Right lung (tissue), 10 donors: ENCODE measurements at places on chromosomes 3 and 15. TPM values are rescaled to one million over a fixed set of nuclear protein-coding genes. Genes with fewer than 3 reads are reported as not detected.

LRRC31 gene
- polyA plus RNA-seq = not detected

PLSCR5 gene
- 0.17 TPM for polyA plus RNA-seq

RPL32 gene
- 3,164 TPM for polyA plus RNA-seq

C15orf61 gene
- 5.9 TPM for polyA plus RNA-seq

PARP15 gene
- 1.0 TPM for polyA plus RNA-seq

PRRT3 gene
- 4.7 TPM for polyA plus RNA-seq

QTRT2 gene
- 38.4 TPM for polyA plus RNA-seq

ADCY5 gene
- 13.4 TPM for polyA plus RNA-seq

CD200R1 gene
- polyA plus RNA-seq = 1.1 TPM

DNA sequence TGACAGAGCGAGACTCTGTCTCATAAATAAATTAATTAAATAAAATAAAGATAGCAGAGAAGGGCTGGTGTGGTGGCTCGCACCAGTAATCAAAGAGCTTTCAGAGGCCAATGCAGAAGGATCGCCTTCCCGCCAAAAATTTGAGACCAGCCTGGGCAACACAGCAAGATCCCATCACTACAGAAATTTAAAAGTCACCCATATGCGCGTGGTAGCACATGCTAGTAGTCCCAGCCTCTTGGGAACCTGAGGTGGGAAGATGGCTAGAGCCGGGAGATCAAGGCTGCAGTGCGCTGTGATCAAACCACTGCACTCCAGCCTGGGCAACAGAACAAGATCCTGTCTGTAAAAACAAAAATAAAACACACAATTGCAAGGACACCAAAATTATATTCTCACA, 9.6 kb downstream of the SMARCC1 start:
- no peak for DNase-seq

DNA sequence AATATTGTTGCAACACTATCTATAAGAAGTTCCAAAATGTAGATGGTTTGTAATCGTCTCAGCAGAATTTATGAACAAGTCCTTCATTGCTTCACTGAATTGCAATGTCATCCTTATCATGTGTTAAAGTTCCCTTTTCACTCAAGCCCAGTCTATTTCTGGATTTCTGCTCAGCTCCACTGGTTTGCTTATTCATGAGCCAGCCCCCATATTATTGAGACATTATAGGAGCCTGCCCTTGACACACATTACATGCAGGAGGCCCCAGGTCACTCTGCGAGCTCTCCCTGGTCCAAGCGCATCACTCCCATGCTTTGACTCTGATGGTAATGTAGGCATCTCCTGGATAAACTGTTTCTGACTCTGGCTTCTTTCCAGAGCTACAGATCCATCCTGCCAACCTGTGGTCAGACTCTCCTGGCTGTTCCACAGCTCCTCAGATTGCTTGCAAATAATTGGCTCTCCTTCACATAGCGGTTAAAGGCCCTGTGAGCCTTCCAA, 56.9 kb downstream of the ABTB1 start:
- no peak for DNase-seq

GRCh38 chr3:35723480-35724097, 84.3 kb downstream of the ARPP21 start:
- no peak for DNase-seq

DNA sequence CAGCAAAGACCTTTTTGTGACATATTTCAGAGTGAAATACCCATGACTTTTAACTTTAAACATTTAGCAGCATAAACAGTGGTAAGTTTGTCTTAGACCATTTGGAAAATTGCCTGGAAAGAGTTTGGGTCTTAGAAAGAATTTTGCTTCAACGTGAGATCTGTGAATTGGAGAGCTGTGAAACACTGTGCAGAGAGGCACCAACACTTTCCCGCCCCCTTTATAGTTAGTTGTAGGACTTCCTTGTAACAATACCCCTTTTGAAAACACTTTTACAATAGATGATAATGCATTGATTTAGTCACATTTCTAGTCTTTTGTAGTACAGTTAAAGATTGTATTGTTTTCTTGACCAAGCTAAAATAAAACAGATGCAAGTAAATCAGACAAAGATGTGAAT, 43.5 kb upstream of the MBNL1 start:
- DNase-seq = no peak

GRCh38 chr3:125261031-125261430, 48.5 kb upstream of the SLC12A8 start:
- no peak for DNase-seq

DNA sequence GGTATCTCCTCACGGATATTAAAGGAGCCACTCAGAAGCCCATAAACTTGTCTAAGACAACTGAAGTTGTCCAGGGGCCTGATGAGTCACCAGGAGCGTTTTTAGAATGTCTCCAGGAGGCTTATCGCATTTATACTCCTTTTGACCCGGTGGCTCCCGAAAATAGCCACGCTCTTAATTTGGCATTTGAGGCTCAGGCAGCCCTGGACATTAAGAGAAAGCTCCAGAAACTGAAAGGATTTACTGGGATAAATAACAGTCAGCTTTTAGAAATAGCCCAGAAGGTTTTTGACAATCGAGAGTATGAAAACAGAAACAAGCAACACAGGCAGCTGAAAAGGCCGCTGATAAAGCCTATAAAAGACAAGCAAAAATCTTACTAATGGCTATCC, 4.1 kb downstream of the DET1 start:
- no peak for DNase-seq

DNA sequence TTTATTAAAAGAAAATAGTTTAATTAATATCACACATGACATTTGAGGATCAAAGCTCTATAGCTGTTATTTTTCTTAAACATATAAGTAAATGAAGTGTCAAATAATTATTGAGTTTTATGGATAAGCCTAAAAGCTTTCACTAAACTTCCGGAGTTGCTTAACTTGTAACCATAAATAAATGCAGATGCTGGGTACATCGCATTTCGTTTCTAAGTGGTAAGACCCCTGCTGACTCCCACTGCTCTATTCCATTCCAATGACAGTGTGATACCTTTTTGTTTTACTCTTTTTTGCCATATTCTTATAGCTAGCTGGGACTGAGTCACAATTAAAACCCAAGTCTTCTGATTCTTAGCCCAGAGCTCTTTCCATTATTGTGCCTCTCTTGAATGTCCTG, 411.1 kb downstream of the SOX2 start:
- DNase-seq = no peak

- no peak for DNase-seq
Measured at GRCh38 chr15:48121849-48122248, 1.1 kb downstream of the SLC24A5 start.

GRCh38 chr3:150503402-150504099, 42.7 kb downstream of the SERP1 start:
- no peak for DNase-seq

GRCh38 chr3:156024904-156025533, 95.4 kb upstream of the KCNAB1 start:
- no peak for DNase-seq

DNA sequence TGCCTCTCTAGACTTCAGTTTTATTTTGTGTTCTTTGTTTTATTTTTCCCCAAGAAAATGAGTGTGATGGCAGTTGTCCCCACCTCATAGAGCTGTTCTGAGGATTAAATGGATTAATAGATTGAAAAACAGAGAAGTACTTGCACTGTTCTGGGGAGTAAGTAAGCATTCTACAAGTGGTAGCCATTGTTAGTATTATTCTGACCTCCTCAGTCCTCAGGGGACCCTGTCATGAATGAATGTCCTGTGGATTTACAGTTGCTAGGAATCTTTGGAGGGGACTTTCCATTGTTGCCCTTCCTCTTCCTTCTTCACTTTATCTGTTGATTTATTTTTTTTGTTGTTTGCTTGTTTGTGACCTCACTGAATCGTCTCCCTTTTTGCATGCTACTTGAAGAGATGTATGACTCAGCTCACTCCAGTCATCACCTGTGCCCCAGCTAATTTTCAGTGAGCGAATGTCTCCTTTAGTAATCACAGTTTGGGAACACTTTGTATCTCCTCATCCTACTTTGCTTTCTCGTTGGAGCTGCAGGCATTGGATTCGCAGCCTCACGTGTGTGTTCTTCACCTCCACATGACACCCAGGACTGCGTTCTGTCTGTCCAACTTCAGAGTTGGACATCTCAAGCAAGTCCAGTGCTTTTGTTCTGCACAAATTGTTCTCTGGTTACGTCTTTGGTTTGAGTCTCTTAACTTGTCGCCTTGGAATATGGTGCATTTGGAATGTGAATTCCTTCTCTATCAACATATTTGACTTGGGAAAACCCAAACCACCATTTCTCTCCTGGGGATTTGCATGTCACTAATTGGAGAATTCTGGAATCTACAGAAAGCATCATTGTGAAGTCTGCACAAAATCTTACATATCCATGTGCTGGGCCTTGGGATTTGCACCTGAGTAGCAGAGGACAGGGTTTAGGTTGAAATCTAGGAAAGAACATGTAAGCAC, 54.5 kb downstream of the LRTM1 start:
- no peak for DNase-seq

DNA sequence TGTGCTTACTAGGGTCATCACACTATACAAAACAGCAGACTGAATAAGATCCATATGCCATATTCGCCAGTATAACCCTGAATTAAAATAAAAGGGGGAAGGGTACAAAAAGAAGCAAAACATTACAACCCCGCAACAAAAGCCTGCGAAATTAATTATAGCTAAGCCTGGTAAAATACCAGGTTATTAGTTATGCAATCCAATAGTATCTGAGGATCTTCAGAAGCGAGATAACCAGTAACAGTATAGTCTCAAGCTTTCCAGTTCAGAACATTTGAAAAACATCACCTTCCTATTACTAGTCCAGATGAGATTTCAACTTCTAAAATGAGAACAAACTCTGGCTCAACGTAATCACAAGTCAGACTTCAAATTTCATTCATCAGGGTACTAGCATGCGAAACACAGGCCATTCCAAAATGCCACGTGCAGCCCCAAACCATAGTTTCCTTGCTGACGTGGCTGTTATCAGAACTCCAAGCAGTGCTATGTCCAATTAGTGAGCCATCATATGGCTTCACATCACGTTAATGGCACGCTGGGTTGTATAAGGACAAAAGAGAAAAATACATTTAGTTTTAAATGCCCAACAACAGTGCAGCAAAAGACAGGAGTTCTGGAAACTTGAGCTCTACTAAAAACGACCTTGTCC, 1.1 kb downstream of the SSR3 start:
- DNase-seq = no peak

DNA sequence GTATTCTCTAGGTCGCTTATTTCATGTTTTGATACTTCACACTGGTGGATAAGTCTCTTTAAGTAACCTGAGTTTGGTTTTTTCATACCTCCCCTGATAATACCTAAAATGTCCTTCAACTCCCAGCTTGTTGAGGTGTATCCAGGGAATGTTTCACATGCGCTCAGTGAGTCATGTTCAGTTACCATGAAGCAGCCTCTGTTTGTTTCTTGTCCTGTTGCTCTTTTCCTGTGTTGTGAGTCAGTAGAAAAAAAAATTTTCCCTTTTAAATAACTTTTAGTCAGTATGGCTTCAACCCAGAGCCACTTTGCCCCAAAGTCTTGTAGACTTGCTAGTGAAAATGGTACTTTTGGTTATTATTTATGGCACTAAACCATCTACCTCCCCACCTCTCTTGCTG, 278.4 kb upstream of the ZPLD1 start:
- no peak for DNase-seq

- DNase-seq = no peak
Measured at GRCh38 chr3:112389961-112390360, 57.0 kb downstream of the CD200 start.

GRCh38 chr3:8653800-8654408, 9.3 kb upstream of the SSUH2 start:
- no peak for DNase-seq

- no peak for DNase-seq
Measured at GRCh38 chr15:57522148-57522547, 69.6 kb upstream of the MYZAP start.

- DNase-seq = peak; percentile 33
Measured at GRCh38 chr3:71168121-71168721, 415.3 kb downstream of the FOXP1 start.

DNA sequence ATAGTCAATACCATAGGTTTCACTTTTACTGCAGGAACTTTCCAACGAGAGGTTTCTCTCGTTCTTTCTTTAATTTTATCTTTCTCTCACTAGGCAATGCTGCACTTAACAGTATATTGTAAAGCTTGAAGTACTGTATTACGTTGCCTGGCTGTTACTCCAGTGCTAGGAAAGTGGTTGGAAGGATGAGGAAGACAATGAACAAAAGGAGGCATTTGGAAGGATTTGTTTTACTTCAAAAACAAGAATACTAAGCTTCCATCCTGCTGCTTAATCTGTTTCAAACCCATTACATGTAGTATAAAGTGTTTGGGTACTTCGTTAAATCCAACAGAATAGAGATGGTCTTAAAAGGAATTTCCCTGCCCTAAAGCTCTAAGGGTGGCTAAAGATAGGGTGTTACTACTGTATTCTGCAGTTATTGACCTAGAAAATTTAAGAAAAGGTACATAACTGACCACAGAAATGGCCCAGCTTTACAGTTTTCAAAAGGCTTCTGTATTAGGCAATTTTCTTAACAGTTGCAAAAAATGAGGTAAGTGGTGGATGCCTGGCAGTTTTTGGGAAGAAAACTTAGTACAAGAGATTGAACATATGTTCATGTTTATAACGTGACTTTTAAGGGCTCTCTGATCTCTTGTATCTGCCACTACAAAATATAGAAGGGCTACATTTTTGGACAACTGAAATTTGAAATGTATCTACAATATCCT, 785 bp upstream of the IFT57 start:
- peak; percentile 33 for DNase-seq

DNA sequence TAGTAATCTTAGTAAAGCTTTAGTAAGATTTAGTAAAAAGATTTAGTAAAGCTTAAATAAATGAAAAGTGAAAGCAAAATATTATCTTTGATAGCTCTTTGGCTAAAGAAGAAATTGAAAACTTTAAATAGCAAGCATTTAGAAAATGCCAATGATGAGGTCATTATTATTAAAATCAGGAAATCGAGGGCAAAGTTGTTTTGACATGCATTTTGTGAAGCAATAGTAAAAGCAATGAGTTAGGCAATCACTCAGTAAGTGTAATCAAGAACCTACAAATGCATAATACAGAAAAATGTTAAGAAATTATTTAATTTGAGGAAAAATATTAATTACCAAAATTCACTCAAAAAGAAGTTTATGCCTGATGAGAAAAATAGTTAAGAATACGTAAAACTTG, 280.3 kb upstream of the MME start:
- no peak for DNase-seq

GRCh38 chr3:146468234-146468633, 1.1 kb downstream of the PLSCR2 start:
- DNase-seq = peak; percentile 19
